ENCODE measurements at places on chromosomes 1 and 21.

DNA sequence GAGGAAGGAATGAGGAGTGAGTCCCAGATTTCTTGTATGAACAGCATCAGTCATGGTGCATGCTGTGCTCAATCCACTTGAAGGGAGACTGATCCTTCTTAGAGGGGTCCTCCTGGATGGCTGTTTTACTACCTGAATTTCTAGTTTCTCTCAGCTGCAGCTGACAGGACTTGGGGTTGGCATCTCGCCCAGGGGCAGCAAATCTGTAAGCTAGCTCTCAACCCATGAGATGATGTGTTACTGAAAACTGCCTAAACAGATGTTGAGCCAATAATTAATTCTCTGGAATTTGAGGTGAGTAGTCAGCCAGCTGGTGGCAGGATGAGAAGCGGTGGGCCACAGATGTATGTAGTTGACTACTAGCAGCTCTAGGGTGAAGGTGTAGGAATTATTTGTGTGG, 19.6 kb downstream of the BACH1 start:
- DNase-seq: no peak

DNA sequence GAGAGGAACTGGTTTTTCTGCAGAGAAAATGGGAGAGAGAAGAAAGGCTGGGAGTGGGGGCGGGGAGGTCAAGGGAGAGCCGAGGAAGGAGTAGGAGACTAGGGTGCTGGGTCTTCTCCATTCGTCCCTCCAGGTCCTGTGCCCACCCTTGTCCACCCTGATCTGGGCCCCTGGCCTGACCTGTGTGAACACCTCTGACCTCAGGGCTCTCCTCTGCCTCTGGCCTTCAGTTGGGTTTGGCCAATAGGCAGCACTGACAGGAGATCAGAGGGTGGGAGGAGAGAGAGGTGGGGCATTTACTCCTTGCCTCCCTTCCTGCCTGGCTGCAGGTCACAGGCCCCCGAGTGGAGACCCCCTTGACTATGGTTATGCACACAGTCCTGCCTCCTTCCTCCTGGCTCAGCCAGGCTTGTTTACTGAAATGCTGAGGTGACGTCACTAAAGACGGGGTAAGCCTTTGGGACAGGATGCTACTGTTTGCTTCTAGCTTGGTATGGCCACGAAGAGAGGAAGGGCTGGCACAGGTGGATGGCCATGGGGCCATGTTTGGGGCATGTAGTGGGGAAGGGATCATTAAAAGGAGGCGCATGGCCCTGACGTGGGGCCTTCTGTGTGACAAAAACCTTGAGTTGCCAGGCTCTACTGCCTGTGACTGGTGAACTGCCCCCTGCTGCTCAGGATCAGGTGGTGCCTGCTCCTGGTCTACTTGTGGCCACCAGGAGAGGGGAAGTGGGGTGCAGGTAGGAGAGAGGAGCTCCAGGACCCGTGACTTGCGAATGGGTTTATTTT, 248.7 kb upstream of the CSF3R start:
- no peak for DNase-seq

DNA sequence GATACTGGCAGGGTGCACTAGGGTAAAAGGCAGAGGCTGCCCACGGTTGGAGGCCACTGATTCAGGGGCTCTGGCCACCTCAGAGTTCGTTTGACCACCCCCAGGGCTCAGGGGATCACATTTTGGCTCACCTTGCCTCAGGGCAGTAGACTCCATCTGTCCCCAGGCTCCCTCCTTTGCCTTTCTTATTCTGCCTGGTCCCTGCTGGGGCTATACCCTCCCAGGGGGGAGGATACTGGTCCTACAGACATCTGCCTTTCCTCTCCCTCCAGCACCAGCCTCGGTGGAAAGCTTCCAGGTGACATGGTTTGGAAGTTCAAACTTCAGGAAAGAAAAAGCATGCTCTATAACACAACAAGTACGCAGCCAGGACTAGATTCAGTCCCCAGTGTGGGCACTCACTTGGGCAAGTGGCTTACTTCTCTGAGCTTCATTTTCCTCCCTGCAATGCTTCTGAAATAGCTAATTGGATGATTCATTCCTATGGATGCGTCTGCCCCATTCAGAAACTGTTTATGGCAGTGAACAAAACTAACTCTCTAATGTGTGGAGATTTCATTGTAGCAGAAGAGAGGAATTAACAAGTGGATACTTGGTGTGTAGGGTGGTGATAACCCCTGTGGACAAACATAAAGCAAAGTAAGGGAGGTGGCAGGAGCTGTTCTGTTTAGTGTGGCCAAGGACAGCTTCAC, 154.8 kb downstream of the TRABD2B start:
- DNase-seq: no peak

DNA sequence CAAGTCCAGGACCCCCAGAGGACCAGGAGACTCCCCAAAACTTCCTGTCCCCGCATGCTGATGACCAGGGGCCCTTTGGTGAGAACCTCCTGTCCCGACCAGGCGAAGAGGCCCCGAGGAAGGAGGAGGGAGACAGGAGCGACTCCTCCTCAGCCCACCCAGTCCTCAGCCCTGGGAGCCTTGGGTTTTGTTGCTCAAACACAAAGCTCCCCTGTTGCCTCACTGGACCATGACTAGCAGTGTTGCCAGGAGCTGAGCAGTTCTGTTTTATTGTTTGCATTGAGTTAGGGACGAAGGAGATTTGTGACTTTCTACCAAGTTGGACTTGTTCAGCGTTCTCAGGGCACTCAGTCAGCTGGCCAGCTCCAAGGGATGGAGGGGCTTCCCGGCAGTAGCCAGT, 10.0 kb downstream of the UMODL1 start:
- DNase-seq: peak; percentile 34

DNA sequence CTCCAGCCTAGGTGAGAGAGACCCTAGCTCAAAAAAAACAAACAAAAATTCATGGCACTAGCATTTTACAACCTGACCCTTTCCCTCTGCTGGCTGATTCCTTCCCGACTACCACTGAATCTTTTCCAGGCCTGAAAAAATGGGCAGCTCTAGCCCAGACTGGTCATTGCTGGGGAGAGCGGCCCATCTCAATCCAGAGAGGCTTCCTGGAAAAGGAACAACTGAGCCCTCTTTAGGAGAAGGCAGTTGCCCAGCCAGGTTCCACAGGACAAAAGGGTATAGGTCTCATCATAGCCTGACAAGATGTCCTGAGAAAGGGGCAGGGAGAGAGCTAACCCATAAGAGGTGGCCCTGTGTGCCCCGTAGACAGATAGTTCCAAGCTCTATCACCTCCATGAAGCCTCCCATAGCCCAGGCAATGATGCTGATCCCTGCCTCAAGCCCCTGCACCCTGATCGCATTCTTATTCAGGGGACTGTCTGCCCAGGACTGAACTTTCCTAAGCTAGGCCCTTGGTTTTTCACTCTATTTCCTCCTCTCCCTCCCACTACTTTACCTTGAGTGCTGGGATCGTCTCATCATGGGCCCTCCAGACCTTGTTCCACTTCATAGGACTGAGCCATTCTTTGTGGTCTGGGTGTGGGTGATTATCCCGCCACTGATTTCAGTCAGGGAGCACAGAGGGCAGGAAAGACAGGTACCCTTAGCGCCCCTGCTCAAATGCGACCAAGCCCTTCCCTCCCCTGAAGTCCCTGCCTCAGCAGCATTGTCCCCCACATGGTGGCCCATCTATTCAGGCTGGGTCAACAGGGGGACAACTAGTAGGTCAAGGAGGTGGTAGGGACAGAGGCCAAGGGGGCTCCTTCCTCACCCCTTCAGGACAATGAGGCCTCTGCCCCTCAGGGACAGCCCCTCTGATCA, 18.2 kb downstream of the RHBG start:
- no peak for DNase-seq

- DNase-seq: no peak
These were observed 56.4 kb downstream of the EDN2 start for GRCh38 chr1:41427916-41428737.

- DNase-seq: no peak
These were observed 54.4 kb downstream of the LAMC2 start for GRCh38 chr1:183240526-183240825.

DNA sequence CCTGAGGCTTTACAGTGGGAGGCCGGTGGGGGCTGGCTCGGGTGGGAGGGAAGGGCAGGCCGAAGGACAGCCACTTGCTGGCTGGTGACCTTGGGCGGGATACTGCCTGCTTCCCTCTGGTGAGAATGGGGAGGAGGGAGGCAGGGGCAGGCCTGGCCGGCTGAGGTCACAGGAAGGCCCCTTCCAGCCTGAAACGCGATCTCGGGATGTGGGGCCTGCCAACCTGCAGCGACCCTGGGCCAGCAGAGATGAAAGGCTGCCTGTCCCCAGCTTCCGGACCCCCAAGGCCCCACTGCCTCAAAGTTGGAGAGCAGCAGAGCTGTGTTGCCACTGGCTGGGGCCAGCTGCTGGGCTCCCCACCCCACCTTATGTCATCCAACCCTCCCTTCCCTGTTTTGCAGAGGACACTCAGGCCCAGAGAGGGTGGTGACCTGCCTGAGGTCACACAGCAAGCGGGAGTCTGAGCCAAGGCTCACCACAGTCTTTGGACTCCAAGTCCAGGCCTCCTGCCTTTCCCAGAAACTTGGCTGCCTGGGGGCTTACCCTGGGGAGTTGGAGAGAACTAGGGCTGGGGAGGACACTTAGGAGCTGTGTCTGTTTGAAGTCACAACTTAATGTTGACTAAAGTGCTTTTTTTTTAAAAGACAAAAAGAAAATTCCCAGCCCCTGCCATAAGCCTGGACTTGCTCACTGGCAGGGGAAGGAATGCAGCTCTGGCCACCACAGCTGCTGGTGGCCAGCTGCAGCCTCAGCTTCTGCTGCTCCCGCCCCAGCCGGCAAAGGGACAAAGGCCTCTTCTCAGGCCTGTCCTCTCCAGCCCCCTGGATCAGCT, 14.8 kb upstream of the WASF2 start:
- peak; percentile 92 for DNase-seq

DNA sequence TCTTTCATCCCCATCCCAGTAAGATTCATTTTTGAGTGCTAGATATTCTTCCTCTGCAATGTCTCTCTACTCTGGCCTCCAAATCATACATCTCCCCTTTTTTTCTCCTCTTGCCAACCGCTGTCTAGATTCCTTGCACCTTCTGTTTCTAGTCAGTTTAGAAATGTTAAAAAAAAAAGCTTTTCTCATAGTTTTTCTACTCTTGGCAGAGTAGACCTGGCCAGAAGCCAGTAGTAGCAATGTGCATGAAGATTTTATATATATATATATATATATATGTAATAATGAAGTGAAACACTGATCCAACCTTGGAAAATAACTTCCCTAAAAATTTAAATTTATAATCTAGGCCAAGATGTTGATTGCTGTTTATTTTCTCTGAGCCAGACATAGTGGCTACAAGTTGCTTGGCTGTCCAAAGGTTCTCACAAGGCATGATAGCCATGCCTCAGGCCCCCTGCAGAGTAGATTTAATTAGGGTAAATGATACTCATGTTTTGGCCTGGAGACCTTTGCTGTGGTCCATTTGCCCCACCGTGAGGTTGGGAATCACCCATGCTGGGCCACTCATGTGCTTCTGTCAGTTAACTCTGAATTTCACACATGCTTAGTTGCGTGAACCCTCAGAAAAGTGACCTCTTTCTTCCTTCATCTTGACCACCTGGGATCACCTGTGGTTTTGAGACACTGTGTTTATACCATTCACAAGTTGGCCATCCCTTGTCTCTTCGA, 103.4 kb upstream of the KCNE2 start:
- DNase-seq: no peak

DNA sequence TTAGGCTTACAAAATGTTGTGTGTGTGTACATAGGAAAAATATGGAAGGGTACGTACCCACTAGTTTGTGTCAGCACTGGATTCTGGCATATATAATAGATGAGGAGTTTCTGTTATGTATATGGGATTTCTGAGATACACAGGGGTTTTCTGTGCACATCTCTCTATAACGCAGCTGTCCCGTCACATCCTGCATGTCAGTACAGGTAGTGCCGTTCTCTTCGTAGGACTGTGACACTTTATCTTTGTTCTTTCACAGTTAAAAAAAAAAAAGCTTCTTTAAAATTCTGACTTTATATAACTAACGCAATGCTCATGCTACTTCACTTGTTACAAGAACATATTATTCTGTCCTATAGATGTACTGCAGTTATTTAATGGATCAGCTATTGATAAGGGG, 42.9 kb downstream of the ADARB1 start:
- no peak for DNase-seq

GRCh38 chr1:83024251-83024767, 974.6 kb downstream of the TTLL7 start:
- DNase-seq: no peak

DNA sequence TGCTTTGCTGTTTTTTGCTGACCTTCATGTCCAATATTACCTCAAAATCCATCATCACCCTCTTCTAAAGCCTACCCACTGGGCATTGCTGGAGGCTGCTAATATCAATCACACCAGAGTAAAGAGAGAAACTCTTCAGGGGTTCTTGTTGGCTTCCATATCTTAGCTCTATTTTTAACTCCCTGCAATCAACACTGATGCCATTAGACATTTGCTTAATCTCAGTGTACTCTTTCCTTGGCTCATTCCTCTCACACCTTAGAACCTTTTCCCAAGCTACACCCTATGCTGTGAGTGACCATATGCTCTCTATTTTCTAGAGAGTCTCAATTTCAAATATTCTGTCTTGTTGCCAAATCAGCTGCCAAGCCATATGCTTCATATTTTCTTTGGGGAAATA, 40.6 kb upstream of the RABGAP1L start:
- no peak for DNase-seq

GRCh38 chr1:36516372-36517010, 33.8 kb upstream of the CSF3R start:
- no peak for DNase-seq

GRCh38 chr21:42653231-42654061, at the start of gene PDE9A:
Gene PDE9A, plus strand, starts transcription at chr21:42653621. Its CDS starts 194 bp downstream, at chr21:42653815.
- peak; percentile 70 for DNase-seq

- DNase-seq: no peak
These were observed 99.6 kb downstream of the DMRTB1 start for GRCh38 chr1:53558739-53559315.

GRCh38 chr1:243495442-243496186, 239.8 kb downstream of the SDCCAG8 start:
- peak; percentile 67 for DNase-seq

DNA sequence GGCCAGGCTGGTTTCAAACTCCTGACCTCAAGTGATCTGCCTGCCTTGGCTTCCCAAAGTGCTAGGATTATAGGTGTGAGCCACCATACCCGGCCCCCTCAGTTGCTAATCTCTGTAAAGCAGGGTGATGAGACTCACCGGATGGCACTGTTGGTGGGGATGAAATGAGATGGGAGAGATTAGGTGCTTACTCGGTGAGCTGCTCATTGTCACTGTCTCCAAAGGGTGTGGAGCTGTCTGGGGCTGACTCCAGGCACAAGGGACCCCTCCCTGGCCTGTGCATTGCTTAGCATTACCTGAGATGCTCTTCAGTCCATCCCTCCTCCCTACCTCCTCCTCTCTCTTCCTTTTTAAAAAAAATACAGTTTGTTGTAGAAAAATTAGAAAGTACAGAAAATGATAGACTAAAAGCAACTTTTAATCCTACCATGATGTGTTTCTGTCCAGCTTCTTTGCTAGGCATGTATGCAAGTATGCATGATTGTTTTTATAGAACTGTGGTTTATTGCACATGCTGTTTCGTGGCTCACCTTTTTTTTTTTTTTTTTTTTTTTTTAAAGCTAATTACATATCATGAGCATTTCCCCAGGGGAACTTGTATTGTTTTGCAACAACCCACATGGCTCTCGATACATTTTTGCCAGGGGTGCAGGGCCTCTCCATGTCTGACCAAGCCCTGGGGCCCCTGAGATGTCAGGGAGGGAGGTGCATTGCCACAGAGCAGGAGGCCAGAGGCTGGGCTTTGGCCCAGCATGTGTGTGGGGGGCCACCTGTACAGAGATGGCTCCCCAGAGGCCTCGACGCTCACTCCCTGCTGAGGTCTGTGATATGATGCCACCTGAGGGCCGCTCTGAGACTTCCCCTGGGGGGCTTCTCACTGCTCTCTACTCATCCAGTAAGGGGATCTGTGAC, 55.4 kb downstream of the ARHGEF10L start:
- DNase-seq: no peak
